Effector memory CD4-positive, alpha-beta T cell (primary cell): ENCODE measurements at places on chromosomes 7 and 10.

GRCh38 chr7:139095194-139095659 lies 14.3 kb downstream of the ZC3HAV1 start:
- H3K4me3 ChIP-seq: peak overlapping the region; percentile 46
- H3K27me3 ChIP-seq: no peaks in the 10 kb centered on the region
- peak overlapping the region; percentile 77 for H3K27ac ChIP-seq
- peak; percentile 78 for DNase-seq
- peaks cover 7% of the 10 kb centered on the region for H3K36me3 ChIP-seq

DNA sequence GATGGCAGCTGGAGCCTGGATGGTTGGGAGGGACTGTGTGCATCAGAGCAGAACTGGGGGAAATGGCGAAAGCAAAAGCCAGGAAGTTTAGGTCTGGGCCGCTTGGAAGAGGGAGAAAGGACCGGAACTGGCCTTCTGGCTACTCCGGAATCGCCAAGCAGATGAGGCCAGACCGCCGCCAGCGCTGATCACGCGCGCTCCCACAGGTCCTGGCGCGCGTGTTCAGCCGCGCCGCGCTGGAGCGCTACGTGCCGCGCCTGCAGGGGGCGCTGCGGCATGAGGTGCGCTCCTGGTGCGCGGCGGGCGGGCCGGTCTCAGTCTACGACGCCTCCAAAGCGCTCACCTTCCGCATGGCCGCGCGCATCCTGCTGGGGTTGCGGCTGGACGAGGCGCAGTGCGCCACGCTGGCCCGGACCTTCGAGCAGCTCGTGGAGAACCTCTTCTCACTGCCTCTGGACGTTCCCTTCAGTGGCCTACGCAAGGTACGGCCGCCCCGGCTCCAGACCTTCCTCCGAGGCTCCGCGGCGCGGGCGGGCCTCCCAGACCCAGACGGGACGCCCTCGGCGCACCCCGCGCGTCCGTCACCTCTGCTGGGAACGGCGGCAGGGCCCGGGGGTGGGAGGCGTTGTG lies 2.0 kb downstream of the CYP26C1 start:
- no peaks in the 10 kb centered on the region for H3K36me3 ChIP-seq
- peaks cover 6% of the 10 kb centered on the region for H3K27me3 ChIP-seq
- peak overlapping the region; percentile 42 for H3K4me3 ChIP-seq
- DNase-seq: no peak
- H3K27ac ChIP-seq: no peak overlapping the region

DNA sequence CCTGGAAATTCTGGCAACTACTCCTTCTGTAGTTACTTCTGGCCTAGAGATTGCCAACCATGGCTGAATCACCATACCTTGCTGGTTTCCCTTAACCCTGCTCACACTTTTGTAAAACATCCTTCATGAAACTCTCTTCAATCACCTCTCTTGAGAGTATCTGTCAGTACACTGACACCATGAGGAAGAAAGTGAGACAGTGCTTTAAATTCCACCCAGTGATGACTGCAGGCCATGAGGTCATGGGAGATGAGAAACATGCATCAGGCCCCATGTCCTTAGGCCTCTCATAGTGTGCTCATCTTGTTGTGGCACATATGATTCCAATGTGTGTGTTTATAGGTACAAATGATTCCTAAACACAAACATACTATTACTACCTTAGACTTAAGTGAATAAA lies 24.6 kb upstream of the NAMPT start:
- no peaks in the 10 kb centered on the region for H3K36me3 ChIP-seq
- H3K4me1 ChIP-seq: no peaks in the 10 kb centered on the region
- no peak overlapping the region for H3K27ac ChIP-seq
- DNase-seq: no peak

GRCh38 chr10:7957591-7957990 lies 96.9 kb upstream of the GATA3 start:
- no peak overlapping the region for H3K4me3 ChIP-seq
- no peaks in the 10 kb centered on the region for H3K27me3 ChIP-seq
- DNase-seq: no peak
- no peak overlapping the region for H3K27ac ChIP-seq
- no peaks in the 10 kb centered on the region for H3K36me3 ChIP-seq

DNA sequence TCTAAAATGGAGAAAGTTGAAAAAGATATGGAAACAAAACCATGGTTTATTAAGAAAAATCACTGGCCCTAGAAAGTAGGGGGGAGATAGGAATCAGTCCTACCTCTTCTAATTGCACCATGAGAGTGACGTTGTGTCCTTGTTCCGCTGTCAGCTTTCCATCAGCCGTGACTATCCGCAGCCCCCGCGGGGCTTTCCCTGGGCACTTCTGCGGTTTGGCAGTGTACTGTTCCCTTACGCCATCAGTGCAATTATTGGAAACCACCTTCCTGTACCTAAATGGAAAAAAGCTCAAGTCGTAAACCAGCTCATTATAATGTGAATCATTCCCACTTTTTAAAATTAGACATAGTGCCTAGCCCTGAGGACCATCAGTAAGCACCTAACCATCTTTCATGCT lies 512.2 kb downstream of the SORCS1 start:
- no peak for DNase-seq
- no peak overlapping the region for H3K4me3 ChIP-seq
- no peaks in the 10 kb centered on the region for H3K36me3 ChIP-seq
